ENCODE measurements at places on chromosomes 7 and 10.

DNA sequence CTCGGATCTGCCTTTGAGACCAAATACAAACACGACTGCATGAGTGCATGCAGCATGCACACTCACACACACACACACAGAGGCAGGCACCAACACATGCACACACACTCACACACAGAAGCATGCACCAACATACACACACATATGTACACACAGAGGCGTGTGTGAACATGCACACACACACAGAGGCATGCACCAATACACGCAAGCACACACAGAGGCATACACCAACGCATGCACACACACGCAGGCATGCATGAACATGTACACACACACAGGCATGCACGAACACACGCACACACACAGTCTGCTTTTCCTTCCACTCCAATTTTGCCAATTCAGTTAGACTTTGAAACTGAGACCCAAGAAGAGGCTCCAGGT is 67.3 kb upstream of the COL13A1 start:
- no peak for DNase-seq

DNA sequence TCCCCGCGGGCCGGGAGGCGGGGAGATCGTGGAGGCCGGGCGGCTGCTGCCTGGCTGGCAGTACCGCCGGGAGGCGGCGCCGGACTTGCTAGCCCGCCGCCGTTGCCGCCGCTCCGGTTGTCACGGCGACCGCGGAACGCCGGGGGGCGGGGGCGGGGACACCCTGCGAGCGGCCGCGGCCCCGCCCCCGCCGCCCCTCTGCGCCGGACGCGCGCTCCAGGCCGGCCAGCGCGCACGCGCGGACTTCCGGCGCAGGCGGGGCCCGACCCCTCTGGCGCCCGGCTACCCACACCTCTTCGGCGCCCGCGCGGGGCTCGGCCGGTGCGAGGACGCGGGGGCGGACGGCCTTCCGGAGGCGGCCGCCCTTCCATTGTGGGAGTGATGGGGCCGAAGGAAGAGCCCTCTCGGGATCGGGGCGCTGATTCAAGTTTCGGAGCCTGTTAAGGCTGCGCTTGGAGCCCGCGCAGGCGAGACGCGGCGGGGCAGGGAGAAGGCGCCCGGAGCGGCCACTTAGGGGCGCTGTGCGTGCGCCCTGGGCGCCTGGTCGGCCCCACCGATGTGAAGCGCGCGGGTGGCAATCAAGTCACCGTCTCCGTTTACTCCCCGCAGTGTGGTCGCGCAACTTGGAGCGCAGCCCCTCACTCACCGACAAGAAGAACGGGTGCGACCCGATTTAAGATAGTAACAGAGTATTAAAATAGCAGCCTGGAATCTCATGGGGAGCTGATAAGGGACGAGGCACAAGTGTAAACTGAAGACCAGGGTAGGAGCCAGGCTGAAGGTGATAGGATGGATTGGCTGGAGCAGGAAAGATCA is 449 bp upstream of the DPY19L1 start:
- peak; percentile 93 for DNase-seq

DNA sequence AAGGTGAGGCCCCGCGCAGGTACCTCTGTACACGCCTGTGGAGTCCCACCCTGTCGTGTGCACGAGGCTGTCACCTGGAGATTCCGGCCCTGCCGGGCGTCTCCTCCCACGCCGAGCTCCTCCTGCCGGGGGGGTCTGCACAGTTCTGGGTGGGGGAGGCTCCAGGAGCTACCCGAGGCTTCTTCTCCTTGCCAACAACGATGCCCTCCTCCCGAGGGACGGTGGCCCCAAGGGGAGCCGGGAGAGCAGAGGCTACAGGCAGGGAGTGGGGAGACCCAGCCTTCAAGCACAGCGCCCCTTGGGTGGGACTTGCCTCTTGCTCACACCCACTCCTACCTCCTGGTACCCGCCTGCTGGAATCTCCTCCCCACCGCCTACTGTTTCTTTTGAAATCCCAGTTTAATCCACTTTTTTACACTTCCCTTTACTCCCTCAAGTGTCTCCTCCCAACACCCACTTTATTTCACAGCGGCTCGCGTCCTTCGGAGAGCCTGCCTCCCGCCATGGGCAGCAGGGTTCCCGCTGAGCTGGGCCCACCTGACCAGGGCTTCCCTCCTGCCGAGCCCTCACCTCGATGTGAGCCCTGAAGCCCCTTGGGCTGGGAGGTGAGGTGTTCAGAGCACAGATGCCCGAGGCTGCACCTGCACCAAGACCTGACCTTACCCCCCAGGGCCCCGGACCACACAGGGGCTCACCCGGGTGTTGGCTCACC is 338.1 kb downstream of the DNAJB6 start:
- DNase-seq = no peak

DNA sequence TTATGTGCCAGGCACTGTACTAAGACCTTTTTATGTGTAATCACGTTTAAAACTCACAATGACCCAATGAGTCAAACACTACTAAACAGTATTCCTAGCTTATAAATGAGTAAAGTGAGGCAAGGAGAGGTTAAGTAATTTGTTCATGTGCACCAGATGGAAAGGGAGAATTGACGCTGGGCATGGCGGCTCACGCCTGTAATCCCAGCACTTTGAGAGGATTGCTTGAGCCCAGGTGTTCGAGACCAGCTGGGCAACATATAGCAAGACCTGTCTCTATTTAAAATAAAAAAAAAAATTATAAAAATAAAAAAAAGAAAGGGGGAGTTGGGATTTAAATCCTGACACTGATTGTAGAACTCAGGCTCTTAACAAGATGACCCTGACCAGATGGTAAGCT is 46.7 kb upstream of the DLG5 start:
- DNase-seq = no peak

GRCh38 chr7:15838265-15838664 is 151.8 kb upstream of the MEOX2 start:
- no peak for DNase-seq

GRCh38 chr7:41038211-41038610 is 664.7 kb downstream of the INHBA start:
- DNase-seq = no peak

GRCh38 chr10:79075418-79075817 is 6.7 kb downstream of the ZMIZ1 start:
- no peak for DNase-seq

- no peak for DNase-seq
These were observed 60.8 kb downstream of the LARP4B start for GRCh38 chr10:870564-871166.

DNA sequence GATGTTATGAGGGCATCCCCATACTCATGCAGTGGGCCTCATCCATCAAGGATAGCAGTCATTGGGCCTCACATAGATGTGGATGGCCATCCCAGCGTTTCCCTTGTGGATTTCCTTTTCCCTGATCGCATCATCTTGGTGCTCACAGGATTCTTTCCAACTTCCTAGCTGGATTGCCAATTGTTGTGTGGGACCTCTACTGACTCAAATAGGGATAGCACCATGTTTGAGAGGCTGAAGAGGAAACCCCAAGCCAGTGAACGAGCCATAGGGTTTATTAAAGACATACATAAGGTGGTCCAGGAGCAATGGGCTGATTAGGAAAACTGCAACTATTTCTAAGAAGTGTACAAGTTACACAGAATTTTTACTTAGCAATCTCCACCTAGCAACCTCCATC is 21.8 kb downstream of the ASZ1 start:
- no peak for DNase-seq

GRCh38 chr10:124150807-124151417 is 57.5 kb upstream of the CHST15 start:
- DNase-seq = no peak

GRCh38 chr7:116732788-116733694 is 61.0 kb downstream of the MET start:
- no peak for DNase-seq

GRCh38 chr7:153642989-153643388 is 409.2 kb upstream of the DPP6 start:
- no peak for DNase-seq

DNA sequence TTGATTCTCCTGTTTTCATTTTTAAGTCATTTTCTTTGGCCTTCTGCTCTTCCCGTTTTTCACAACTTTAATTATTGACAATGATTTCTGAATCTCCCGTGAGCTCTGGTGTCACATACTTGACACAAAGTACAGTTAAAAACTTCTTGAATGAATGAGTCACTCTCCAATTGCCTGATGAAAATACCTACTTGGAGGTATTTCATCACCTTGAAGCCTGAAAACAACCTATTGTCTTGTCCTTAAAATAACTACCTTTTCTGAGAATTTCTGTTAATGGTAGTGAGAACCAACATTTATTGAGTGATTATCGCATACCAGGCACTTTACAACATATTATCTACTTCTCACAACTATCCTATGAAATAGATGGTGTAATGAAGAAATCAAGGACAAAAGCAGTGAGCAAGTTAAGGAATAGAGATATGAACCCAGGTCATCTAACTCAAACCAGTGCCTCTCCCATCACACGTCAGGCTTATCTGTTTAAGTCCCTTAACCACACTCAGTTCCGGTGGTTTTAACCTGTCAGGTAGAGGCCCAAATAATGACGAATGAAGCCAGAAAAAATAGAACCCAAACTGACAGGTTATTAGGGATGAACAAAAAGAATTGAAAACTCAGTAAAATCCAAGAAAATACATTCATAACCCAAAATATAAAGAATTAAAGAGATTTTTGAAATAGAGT is 11.6 kb downstream of the BET1 start:
- no peak for DNase-seq

DNA sequence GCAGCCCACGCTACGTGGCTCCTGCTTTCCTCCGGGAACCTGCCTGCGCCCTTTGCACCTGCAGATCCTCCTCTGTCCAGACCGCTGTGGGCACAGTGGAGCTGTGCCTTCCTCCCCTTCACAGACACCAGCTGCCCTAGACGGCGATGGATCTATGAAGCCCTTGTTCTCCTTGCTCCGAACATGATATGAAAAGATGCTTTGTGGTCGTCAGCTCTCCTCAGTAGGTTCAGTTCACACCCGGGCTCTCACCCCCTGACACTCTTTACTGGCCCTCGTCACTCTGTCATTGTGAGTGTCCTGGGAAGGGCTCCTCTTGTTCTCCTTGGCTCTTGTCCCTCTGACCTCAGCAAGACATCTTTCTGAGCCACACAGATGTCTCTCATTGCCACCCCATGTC is 4.2 kb downstream of the ZNF488 start:
- no peak for DNase-seq

GRCh38 chr7:41711283-41712064 is 8.6 kb upstream of the INHBA start:
- no peak for DNase-seq

GRCh38 chr7:77899516-77899915 is 100.9 kb downstream of the PHTF2 start:
- no peak for DNase-seq

DNA sequence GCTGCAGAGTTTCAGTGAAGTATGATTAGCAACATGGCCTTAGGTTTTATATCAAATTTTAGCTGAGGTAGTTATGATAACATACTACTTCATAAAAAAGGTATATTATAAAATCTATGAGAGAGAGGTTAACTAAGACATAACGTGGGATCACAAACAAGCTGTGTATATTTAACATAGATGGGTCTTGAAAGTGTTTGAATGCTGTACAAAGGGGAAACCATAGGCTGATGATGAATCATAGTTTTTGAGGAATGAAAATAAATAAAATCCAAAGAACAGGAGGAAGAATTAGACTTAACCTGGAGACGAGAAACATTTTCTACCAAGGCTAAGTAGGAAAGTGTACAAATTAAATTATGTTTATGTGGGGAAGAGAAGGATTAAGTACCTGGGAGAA is 119.0 kb downstream of the GNAI1 start:
- no peak for DNase-seq

DNA sequence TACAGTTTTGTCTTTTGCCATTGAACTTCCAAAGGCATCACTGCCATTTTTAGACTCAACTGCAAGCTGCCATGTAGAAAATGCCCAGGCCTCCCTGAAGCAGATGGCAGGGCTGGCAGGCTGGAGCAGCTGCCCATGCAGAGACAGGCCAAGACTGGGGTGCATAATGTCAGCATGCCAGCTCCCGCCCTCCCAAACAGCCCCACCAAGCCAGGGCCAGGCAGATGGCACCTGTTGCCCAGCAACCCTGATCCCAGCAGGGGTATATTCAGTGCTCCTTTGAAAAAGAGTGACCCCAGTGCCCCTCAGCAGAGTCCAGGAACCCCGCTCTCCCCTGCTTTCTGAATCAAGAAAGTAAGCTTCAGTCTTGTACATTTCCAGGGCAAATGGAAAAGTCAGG is 32.6 kb downstream of the VSTM4 start:
- DNase-seq = no peak

DNA sequence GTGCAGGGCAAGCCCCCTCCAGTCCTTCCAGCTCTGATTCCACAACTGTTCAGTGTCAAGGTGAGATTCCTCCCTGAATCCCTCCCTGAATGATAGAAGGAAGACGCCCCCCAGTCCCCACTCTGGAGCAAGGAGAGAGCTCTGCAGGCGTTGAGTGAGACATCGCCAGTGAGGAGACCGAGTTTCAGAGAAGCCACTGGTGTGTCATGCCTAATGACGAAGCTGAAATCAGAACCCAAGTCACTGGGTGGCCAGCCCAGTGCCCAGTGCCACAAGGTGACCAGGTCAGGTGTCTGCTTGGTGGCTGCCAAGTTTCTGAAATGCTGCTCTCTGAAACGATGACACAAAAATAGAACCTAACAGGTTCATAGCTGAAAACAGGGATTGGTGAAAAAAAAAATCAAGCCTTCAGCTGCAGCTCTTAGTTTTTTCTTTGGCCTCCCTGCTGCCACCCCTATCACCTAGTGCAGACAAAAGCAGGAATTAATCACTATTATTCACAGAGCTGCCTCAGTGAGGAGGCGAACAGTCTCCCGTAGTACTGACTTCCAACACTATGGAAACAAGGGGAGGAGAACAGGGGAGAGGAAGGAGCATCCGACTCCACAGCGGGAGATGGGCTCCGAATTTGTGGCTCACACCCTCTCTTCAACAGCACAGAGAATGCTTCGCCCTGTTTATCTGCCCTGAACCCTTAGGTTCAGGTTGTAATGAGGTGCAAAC is 153.5 kb downstream of the ARHGAP12 start:
- no peak for DNase-seq

DNA sequence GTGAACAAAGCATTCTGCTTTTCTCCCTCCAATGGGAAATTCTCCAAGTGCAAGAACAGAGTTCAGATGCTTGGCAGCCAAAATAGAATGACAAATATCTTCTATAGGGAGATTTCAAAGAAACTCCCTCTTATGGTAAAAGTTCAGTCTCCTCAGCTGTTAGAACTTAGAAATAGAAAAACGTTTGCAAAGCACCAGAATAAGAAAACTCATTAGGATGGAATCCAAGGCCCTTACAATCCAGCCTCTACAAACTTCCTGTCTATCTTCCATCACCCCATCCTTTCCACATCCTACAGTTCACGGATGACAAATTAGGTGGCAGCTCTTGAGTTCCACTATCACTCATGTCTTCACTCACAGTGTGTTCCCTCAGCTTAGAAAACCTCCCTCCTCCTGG is 25.7 kb downstream of the FAM13C start:
- no peak for DNase-seq

GRCh38 chr7:15757041-15758000 is 70.8 kb upstream of the MEOX2 start:
- no peak for DNase-seq

Data from A549 (cell line).